NCI-H748 treated with DMSO at 0.1 percent for 48 hours (cell line): ENCODE measurements at places on chromosomes 11 and 22.

DNA sequence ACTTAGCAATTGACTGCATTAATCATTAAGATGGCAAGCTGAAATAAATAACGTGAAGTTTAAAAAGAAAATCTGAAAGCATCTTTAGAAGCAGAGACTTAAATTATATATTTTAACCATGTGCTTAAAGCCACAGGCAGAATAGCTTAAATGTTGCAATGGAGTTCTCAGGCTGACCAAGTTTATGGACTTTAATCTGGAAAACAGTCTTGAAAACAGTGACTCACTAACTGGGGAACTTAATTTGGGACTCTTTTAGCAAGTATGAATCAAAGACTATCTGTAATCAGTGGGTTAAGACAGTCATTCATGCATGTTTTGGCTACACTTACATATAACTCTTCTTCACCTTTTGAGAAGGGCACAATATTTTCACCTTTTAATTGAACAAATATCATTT lies 12.6 kb upstream of the GLYATL1 start:
- no peak for DNase-seq

GRCh38 chr11:43788421-43788820 lies 92.2 kb upstream of the ALKBH3 start:
- no peak for DNase-seq

GRCh38 chr22:31891366-31892079 lies 52.8 kb upstream of the YWHAH start:
- no peak for DNase-seq

GRCh38 chr11:62489204-62489603 lies 57.4 kb downstream of the AHNAK start:
- DNase-seq = no peak

DNA sequence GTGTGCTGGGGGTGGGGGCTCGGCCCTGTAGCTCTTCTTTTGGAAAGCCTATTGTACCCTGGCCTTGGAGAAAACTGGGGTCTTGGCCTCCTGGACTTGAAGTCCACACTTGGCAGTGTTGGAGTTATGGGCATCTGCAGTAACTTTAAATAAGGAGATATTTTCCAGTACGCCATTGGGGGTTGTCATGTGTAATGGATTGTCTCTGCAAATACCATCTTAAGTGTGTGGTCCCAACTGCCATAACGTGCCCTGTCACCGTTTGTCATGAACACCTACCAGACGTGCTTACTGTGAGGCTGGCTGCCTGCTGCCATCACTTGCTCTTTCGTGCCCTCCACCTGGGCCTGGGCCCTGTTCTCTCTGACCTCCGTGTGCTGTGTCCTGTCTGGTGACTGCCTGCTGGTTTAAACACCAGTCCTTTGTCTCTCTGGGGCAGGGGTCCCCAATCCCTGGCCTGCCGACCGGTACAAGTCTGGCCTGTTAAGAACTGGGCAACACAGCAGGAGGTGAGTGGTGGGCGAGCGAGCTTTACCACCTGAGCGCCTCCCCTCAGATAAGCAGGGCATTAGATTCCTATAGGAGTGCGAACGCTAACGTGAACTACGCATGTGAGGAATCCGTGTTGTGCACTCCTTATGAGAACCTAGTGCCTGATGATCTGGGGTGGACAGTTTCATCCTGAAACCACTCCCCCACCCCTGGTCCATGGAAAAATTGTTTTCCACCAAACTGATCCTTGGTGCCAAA lies 3.6 kb upstream of the ZDHHC8 start:
- no peak for DNase-seq

DNA sequence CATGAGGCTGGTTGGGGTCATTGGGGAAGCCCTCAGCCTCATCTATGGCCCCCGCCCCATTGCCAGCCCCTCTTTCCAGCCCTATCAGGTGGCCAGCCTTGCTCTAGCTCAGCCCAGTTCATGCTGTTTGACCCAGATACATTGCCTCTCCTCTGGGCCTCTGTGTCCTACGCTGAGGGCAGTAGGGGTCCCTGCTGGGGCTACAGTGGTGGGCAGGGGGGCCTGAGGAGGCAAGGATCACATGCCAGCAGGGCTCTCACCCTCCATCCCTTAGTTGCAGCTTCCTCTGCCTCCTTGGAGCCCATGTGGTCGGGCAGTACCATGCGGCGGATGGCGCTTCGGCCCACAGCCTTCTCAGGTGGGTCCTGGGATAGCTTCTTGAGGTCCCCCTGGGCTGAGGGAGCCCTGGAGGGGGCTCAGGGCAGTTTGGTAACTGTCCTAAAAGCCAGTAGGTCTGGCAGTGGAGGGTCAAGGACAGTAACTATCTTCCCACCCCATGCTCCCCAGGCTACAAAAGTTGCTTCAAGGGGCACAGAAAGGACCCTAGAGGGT lies 19.2 kb downstream of the EMID1 start:
- no peak for DNase-seq

- DNase-seq = no peak
Measured at GRCh38 chr11:61626580-61627380, 45.9 kb upstream of the SYT7 start.

- DNase-seq = no peak
Measured at GRCh38 chr11:11779975-11780374, 61.8 kb upstream of the USP47 start.

- no peak for DNase-seq
Measured at GRCh38 chr11:117039270-117039669, 59.0 kb downstream of the SIK3 start.
